Fibroblast of lung (primary cell): ENCODE measurements at places on chromosomes 11 and 22.

DNA sequence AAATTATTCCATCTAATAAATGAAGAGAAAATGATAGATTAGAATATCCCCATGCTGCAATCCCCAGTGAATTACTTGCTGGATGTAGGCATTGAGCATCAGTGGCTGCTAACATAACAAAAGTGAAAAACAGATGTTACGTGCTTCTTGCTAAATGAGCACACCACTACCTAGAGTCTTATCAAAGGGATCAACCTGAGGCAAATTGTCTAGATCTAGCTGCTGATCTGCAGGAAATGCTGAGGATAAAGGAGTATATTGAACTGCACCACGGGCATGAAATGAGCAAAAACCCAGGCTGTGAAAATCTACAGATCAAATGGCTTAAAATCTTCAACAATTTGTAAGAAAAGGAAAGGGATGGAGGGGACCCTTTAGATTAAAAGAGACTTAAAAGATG is 45.3 kb upstream of the SCUBE2 start:
- DNase-seq: no peak

DNA sequence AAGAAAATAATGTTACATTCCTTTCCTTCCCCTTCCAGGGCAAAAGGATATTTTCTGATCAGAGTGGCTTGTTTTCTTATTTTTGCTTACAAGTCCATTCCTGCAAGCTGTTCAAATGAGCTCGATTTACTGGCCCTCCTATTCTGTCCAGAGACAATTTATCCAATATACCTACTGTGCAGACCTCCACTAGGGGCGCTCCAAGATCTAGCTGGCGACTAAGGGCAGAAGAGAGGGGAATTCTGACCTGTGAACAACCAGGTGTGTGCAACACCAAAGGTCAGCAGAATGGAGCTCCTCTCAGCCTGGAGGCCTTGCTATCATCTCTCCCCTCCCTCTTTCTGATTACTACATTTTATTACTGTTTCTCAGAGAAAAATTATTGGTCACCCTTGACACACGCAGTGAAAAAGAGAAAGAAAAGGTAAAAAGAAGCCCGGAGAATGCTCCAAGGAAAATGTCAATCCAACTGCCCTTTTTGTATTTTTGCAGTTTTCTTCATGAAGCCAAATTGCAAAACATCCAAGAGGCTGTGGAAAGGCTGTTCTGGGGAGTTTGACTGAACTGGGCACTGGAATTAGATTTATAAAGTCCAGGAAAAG is 3.2 kb downstream of the SEZ6L start:
- peak; percentile 9 for DNase-seq

GRCh38 chr22:33465554-33465953 is 407.4 kb upstream of the SYN3 start:
- no peak for DNase-seq

DNA sequence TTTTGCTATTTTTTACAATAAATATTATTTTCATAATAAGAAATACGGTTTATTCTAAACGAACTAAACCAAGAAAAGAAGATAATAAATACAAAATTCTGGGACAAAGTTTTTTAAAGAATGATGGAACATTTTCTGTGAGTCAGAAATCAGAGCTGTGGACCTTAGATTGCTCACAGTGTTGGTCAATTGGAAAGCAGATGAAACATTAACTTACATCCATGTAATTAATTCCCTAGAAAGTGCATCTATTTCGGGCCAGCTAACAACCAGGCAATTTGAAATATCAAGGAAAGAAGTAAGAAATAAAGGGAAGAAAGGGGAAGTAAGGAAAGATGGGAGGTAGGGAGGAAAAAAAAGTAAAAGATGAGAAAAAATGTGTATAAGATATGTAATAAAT is 1569.8 kb upstream of the TENM4 start:
- no peak for DNase-seq

DNA sequence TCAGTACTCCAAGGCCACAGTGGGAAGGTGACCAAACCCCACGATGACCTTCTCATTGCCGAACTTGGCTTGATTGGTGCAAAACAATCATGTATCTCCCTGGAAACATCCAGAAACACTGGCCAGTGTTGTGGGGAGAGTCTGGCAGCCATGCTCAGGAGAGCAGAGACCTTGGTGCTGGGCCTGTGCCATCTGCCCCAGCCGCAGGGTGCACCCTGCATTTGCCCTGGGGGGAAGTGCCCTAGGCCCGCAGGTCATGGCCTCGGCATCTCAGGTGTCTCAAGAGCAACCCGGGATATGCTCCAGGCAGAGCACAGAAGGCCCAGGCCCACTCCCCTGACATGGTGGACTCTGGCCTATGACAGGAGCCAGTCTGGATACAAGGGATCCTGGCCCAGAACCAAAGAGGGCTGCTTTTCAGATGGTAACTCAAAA is 23.7 kb downstream of the ARVCF start:
- no peak for DNase-seq

DNA sequence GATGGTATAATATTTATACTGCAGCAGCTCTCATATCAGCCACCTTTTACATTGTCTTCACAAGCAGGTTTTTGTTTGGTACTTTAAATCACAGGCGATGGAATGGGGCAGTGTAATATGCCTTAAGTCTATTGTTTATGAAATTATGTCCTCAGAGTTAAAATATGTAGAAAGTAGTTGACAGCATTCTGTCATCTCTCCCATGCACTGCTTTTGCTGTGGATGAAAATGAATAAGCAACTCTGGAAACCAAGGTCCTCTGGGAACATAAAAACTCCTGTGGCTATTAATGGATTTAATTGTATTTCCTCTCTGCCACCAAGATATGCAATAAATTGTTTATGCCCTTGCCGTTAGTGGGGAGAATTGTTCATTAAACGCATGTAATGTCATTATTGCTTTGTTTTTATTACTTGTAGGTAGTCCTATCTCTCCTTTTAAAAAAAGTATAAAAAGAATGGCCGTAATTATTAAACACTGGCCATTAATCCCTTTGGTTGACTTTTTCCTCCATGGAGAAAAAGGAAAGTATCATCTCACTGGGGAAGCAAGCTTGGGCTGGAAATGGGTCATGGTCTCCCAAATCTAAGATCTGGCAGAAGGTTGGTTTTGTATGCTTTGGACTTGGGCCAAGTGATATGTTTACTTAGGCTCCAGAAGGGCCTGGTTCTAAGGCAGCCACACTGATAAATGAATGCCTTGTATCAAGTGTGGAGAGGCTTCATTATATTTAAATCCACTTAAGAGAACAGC is 13.1 kb downstream of the PACS1 start:
- DNase-seq: no peak

GRCh38 chr11:16511116-16512114 is 155.1 kb upstream of the SOX6 start:
- peak; percentile 91 for DNase-seq

- DNase-seq: no peak
These were observed 396 bp downstream of the TEF start for GRCh38 chr22:41382098-41382578.

DNA sequence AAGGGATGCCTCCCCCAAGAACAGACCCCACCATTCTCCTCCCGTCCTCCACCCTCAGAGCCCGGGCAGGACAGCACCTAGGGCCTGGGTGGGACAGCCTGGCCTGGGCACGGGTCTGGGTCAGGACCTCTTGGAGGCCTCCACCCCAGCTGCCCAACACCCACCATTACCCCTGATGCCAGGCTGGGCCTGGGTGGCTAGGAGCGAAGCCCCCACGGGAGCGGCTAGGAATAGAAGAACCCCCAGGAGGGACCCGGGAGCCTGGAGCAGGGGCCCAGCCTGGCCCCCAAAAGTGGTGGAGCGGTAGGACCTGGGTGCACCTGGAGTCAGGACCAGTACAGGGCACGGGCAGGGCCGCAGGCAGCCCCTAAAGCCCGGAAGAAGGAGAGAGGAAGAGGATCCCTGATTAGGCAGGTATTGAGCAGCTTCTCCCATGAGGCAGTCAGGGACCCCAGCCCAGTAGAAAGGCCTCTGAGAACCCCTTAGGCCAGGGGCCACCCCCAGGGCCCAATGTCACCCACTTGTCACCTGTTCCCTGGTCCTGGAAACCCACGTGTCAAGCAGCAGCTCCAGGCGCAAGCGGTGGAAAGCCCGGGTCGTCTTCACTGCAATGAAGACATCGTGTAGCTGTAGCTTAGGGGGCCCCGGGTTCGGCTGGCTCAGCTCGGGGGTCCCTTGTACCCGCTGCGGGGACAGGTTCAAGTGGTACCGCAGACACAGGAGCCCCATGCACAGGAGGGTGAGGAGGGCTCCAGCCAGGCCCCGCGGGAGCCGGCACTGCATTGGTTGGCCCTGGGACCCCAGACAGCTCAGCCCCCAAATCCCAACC is 575 bp downstream of the MFNG start:
- DNase-seq: no peak

DNA sequence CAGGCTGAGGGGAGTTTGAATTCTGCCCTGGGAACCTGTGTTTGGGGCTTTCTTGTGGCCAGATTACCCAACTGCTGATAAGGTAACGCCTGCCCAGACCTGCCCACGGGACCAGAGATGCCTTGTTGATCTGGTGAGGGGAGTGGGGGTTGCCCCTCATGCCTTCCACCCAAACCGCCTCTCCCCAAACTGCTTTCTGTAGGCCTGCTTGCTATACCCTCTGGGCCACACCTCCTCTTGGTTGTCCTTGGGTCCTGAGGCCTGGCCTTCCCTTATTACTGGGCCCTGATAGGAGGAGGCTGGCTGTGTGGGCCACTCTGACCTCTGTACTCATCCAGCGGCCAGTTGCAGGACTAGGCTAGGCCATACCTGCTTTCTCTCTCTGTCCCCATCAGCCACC is 3.4 kb downstream of the P2RY2 start:
- DNase-seq: no peak
